ENCODE measurements at places on chromosomes 1 and 21.

- DNase-seq, result no peak
Observed at GRCh38 chr1:57468641-57469523, 45.0 kb upstream of the DAB1 start.

GRCh38 chr1:228210712-228211530 lies 3.1 kb downstream of the OBSCN start:
- no peak for DNase-seq

GRCh38 chr1:74771913-74772515 lies 39.1 kb downstream of the TYW3 start:
- DNase-seq, result no peak

- DNase-seq, result no peak
Observed at GRCh38 chr1:66711420-66711819, 40.8 kb upstream of the DYNLT5 start.

DNA sequence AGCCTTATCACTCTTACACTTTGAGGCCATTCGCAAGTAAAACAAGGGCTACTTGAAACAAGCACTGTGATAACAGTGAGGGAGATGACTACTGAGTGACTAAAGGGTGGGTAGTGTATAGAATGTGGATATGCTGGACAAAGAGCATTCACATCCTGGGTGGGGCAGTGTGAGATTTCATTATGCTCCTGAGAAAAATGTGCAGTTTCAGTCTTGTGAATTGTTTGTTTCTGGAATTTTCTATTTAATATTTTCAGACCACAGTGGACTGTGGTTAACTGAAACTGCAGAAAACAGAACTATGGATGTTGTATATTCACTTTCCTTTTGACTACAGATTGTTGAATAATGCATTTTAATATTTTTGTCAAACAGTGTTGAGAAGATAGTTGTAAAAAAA lies 25.1 kb upstream of the B3GALT2 start:
- no peak for DNase-seq

- DNase-seq, result no peak
Observed at GRCh38 chr1:99756598-99756997, 9.8 kb downstream of the FRRS1 start.

- DNase-seq, result no peak
Observed at GRCh38 chr1:172776071-172776470, 117.2 kb downstream of the FASLG start.

GRCh38 chr21:36156815-36157670 lies at the start of gene DOP1B:
TSS of gene DOP1B (plus strand) at chr21:36156824. CDS start at chr21:36164734, 7,910 bp downstream.
- DNase-seq, result peak; percentile 59

DNA sequence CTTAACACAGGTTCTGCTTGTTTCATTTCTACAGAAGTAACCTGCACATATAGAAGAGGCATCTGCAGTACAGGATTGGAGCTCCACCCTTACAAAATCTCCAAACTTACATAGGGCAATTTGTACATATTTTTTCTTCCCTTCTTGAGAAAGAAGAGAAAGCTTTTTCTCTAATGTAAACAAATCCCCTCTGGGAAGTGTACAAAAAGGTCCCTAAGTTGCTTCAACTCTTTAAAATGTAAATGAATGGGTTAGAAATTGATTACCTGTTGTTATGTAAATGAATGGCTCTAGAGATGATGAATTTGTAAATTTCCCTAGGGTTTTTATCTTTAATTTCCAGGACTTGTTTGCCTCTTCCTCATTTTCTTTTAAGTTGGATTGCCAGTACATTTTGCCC lies 1183.7 kb downstream of the MRPL39 start:
- no peak for DNase-seq

DNA sequence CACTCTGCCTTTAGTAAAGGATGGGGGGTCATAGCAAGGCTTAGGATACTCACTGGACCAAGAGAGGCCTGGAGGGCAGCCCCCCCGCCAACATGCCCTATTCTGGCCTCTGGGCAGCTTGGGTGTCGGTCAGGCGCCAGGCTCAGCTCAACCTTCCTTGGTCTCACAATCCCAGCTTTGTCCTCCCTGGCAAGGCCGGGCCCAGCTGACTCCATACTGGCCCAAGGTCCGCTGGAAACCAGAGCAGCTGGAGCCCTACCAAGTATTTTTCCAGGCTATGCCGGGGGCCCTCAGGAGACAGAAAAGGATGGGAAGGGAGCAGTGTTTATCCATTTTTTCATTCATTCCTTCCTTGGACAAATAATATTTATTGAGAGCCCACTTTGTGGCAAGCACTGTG lies 6.2 kb downstream of the FBXO2 start:
- no peak for DNase-seq

Data from activated CD4-positive, alpha-beta memory T cell treated with anti-CD3 and anti-CD28 coated beads for 36 hours (primary cell).